ENCODE measurements at places on chromosomes 4 and X. TPM values are rescaled to one million over a fixed set of nuclear protein-coding genes. Genes with fewer than 3 reads are reported as not detected.

Gene HMGN5
- polyA plus RNA-seq: 38.0 TPM

Gene ABLIM2
- 34.8 TPM for polyA plus RNA-seq

Gene PRIMPOL
- polyA plus RNA-seq: 8.6 TPM

Gene RCHY1
- 76.8 TPM for polyA plus RNA-seq

Gene UNC5C
- 12.5 TPM for polyA plus RNA-seq

Gene POU3F4
- 0.24 TPM for polyA plus RNA-seq

Gene ALPK1
- polyA plus RNA-seq: 2.5 TPM

Gene OFD1
- polyA plus RNA-seq: 33.3 TPM

Gene PPARGC1A
- 7.9 TPM for polyA plus RNA-seq

Gene GLRA2
- 0.97 TPM for polyA plus RNA-seq

Gene PPP4R3C
- polyA plus RNA-seq: not detected

Gene IL2RG
- polyA plus RNA-seq: not detected

Gene PCDH18
- polyA plus RNA-seq: not detected

Gene DAPP1
- polyA plus RNA-seq: not detected

Gene RHOXF2
- polyA plus RNA-seq: 0.97 TPM

Gene KLB
- 0.85 TPM for polyA plus RNA-seq

Gene ADGRA3
- 7.2 TPM for polyA plus RNA-seq

Gene NAP1L2
- 139 TPM for polyA plus RNA-seq

Gene JCHAIN
- 0.34 TPM for polyA plus RNA-seq

Measured in Purkinje cell (primary cell).